Cardiac fibroblast (primary cell): ENCODE measurements at places on chromosomes 3 and 15.
A peak's percentile ranks its signal among the peaks of the same experiment; 100 is the strongest.

DNA sequence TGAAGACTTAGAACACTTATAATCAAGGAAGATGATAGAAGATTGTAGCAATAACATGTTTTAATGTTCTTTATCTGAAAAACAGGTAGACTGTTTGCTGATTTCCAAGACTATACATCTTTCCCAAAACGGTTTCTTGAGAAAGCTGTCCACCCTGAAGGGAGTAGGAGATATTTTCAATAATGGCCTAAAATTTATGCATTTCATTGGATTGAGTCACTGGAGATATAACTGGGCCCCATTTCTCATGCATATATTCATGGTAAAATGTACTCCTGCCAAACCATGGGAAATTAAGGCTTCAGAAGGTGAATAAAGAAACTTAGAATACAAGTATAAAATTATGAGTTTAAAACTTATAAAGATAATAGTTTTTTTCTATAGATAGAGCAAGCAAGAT lies 143.9 kb downstream of the LSAMP start:
- no peak for DNase-seq

GRCh38 chr3:184259878-184260723 lies 1.3 kb downstream of the CAMK2N2 start:
- no peak for DNase-seq

DNA sequence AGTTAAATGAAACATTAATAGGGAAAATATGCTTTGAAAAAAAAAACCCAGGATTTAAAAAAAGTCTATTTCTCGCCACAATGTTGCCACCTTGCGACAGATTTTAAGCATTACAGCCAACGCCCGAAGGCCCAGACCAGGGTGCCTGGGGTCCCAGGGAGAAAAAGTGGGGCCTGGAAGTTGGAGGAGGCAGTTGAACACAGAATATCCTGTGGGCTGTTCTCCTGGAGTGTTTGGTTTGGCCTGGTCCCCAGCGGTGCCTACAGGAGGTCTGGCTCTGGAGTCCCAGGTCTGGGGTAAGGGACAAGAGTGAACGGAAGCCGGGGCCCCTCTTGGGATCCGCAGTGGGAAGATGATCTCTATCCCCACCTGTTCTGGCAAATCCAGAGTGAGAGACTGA lies 3.4 kb downstream of the RNU6-1 start:
- peak; percentile 62 for DNase-seq

GRCh38 chr3:161310649-161311423 lies 60.5 kb downstream of the SPTSSB start:
- no peak for DNase-seq

DNA sequence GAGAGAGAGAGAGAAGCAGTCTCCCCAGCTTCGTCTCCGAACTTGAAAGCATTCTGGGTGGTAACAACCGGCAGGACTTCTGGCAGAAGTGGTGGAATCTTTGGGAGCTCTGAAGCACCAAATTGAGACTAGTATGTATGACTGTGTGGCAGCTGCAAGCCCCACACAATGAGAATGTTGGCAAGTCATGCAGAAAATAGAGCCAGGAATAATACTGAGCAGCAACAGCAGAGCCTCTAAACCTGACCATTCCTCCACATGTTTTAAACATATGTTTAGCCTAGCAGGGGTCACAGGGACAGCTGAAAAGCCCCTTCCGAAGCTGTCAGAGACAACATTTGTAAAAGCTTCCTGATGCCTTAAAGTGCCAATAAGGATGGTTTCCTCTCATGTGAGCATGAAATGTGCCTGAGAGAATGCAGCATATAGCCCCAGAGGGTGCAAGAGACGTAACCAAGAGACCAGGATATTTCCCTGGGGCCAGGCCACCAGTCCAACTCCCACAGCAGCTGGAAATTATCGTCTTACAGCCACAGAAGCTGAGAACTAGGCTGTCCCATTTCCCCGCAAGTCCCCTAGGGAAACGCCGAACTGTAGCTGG lies 178.6 kb upstream of the CCDC54 start:
- peak; percentile 73 for DNase-seq

GRCh38 chr3:39086144-39086543 lies 21.3 kb downstream of the GORASP1 start:
- DNase-seq, result no peak

DNA sequence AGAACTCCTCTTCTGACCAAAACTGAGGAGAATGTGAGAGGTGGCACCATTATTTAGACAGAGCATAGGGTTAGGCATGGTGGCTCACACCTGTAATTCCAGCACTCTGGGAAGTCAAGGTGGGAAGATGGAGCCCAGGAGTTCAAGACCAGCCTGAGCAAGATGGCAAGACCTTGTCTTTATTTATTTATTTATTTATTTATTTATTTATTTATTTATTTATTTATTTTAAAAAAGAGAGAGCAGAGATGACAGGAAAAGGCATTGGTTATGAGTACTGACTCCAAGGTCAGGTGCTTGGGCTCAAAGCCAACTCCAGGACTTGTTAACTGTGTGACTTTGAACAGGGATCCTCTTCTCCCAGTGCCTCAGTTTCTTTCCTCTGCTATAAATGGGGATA lies 217.7 kb downstream of the MEX3B start:
- DNase-seq, result no peak

DNA sequence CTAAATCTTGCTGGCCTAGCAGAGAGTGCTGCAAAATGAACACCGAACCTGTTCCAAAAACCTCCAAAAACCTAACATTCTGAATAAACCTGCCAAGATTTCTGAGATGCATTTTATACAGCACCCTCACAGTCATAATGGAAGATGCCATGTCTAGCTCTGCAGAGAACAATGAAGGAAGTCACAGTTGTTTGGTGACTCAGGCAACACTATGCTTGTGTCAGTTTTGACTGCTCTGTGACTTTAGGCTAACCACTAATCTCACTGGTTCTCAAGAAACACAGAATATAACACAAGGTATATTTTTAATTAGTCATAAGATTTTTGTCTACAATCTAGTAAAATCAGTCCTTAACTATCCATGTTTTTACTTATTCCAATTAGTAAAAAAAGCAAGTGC lies 606.6 kb downstream of the TBL1XR1 start:
- no peak for DNase-seq

DNA sequence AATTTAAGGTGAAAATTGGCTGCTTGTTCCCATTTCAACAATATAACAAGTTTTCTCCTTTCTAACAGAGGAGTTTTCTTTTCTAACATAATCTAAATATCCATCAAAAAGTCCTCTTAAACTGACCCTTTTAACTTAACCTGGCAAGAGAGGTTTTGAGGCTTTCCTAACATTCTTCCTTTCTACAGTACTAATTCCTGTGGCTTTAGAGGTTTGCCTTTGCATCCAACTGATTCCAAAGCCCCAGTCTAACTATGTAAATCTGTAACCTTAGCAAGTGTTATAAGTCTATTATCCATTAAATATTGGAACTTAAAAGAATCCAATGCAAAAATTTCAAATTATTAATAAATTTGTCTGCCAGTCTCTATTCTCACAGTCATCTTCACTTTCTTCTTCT lies 134.1 kb downstream of the ISL2 start:
- peak; percentile 16 for DNase-seq

GRCh38 chr3:126850370-126851085 lies 132.4 kb upstream of the PLXNA1 start:
- peak; percentile 83 for DNase-seq

DNA sequence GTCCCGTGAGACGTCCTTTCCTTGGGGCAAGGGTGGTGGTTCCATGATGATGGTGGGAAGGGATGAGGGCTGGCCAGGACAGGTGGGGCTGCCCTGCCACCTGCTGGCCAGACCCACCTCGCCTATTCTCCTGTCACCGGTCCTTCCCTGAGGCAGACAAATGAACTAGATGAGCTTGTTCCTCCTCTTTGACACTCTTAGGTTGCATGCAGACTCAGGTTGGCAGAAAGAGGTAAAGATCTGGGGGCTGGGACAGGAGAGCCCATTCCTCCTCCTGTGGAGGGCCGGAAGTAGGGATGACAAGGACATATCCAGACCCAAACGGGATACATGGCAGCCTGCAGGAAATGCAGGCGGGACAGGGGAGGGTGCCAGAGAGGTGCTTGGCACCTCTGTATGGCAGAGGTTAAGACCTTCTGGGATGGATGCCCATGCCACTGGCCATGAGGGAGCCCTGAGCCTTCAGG lies 38.6 kb downstream of the ACSBG1 start:
- DNase-seq, result no peak
